Caco-2 (cell line): ENCODE measurements at places on chromosomes 16 and 17.

- DNase-seq, result no peak
Observed at GRCh38 chr16:54585094-54585997, 298.8 kb upstream of the IRX3 start.

DNA sequence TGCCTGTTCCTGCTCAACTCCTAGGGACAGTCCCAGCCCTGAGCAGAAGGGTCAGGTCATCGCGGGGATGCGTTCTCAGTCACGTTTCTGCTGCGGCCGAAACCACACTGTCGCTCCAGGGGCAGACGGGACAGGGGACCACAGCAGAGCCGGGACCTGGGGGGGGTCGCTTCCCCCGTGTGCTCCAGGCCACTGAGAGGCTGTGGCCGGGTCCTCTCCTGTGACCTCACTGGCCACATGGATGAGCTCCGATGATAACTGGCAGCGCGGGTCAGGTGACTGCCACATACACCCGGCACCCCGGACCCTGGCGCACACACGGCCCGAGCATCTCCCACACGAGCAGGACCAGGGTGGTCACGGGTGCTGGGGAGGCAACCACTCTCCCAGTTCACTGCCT lies 12.8 kb downstream of the GNPTG start:
- no peak for DNase-seq

DNA sequence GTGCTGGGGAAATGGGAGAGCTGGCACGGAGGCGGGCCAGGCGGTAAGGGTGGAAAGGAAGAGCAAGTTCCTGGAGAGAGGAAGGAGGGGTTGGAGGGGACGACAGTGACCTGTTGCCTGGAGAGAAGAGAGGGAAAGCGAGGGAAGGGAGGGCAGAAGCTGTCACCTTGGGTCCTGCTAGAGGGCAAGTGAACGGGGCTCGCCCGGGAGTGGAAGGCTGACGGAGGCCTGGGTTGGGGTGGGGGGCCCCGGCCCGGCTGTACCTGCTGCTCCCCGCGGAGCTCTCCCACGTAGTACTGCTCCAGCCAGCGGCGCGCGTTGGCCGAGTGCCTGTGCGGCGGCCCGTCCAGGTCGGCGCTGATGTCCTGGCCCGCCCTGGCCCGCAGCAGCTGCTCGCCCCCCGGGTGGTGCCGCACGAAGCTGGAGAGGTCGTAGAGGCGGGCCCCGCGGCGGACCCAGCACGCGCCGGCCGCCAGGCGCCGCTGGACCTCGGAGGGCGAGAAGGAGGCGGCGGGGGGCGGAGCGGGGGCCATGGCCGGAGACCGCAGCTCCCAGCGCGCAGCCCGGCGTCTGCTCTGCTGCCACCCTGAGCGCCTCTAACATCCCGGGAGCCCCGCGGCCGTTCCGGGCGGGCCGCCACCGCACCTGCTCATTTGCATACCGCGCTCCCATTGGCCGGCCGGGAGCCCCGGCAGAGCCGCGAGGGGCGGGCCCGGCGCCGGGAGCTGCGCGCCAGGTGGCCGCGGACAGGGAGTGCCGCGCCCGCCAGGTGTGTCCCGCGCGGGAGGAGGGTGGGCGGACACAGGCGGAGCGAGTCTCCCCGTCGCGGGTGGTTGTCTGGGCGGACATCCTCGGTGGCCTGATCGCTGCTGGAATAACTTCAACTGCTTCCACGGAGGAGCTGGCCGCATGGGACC lies at the start of gene FA2H:
TSS of gene FA2H (minus strand) at position 598 of the 917 bp plus-strand sequence. CDS start at position 533, 65 bp downstream.
- DNase-seq, result peak; percentile 100

DNA sequence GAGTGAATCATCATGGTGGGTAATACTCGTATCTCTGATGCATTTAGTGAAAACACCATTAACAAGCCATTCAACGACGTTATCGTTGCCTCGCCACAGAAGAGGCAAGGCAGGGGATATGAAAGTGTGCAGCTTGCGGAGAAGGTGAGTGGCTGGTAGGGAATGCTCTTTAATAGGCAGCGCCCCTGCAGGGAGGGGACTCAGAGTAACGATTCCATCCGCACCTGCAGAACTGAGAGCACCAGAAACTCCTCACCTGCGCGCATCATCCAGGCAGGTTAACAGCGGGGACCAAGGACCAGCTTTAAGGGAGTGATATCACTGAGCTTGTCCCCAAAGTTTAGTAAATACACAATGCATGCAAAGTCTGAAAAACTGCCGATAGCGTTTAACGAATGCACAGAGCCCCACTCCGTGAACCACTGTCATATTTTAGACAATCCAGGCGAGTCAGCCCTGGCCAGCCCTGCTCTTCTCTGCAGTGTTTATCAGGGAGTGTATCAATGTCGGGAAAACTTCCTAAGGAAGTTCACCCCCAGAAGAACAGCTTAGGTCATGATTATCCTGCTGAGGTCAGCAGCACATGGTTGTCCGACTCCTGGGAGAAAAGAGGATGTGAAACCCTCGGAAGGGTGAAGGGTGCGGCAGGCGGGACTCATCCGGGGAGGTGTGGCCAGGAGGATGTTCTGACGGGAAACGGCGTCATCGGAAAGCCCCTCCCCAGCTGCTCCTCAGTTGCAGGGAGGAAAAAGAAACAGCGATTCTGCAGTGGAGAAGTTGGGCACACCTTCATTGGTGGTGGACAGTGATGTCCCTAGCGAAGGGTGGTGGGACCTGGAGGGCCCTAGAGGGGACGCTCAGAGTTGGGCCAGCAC lies 68.5 kb upstream of the DNAH17 start:
- no peak for DNase-seq

DNA sequence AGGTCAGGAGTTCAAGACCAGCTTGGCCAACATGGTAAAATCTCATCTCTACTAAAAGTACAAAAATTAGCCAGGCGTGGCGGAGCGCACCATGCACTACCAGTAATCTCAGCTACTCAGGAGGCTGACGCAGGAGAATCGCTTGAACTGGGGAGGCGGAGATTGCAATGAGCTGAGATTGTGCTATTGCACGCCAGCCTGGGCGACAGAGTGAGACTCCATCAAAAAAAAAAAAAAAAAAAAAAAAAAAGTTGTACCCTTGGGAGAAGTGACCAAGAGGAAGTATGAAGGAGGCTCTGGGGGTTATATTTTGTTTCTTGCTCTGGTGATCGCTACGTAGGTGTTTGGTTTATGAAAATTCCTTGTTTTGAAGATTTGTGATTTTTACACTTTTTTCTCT lies 66.3 kb downstream of the LITAF start:
- DNase-seq, result no peak

- DNase-seq, result peak; percentile 49
Observed at GRCh38 chr17:27354051-27354490, 60.2 kb downstream of the WSB1 start.

DNA sequence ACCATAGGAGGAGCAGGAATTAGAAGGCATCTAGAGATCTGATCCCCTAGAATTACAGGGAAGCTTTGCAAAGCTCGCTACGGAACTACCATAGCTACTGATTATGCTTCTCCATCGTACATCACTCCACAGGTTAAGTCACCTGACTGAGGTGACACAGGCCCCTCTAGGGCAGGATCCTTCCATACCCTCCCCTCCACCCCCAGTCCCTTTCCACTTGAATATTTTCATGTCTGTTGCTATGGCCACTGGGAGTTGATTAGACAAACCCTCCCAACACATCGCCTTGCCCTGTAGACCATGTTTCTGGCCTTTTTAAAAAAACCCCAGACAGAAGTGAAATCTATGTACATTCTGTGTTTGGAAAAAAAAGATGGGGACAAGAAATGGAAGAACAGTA lies 287.1 kb downstream of the SOX9 start:
- DNase-seq, result no peak

- no peak for DNase-seq
Observed at GRCh38 chr17:56884483-56885311, 29.2 kb downstream of the TRIM25 start.

DNA sequence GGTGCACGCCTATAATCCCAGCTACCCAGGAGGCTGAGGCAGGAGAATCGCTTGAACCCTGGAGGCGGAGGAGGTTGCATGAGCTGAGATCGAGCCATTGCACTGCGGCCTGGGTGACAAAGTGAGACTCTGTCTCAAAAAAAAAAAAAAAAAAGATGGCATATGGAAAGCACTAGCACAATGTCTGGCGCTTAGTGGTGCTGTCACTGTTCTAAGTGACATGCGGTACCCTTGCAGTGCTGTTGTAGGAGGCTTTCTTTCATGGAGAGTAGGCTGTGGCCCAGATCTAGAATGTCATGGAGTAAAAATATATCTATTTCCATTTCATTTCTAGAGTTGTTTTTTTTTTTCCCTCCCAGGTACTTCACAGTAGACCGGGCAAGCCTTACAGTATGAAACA lies 14.6 kb upstream of the METTL9 start:
- no peak for DNase-seq

DNA sequence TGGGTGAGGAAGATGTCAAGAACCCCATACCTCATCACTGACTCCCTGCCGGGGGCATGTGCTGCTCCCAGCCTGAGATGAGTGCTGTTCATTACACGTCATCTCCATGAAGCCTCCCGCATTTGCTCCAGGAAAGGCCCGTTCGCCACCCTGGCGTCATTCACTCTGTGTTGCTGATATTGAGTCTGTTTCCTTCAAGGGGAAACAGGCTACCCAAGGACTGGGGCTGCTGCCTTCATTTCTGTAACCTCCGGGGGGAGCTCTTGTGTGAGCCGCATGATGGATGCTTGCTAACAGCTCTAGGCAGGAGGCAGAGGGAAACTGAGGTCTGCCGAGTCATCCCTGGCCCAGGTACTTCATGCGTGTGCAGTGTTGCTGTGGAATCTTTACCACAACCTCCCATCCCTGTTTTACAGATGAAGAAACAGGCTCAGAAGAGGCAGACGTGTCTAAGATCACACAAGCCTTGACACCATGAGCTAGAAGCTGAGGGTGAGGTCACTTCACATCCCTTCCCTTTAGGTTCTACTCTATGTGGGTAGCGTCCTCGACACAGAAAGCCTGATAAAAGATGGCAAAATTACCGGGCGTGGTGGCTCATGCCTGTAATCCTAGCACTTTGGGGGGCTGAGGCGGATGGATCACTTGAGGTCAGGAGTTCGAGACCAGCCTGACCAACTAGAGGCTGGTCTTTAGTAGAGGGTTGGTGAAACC lies 3.5 kb upstream of the ARMC5 start:
- DNase-seq, result no peak

GRCh38 chr17:10217916-10218315 lies 19.5 kb upstream of the GAS7 start:
- no peak for DNase-seq

- DNase-seq, result peak; percentile 49
Observed at GRCh38 chr16:84617041-84617790, 662 bp downstream of the COTL1 start.

GRCh38 chr16:68644715-68645493 lies at the start of gene CDH3:
Gene CDH3 (plus strand): TSS chr16:68645310. CDS start chr16:68645380, 70 bp downstream.
- DNase-seq, result peak; percentile 95

DNA sequence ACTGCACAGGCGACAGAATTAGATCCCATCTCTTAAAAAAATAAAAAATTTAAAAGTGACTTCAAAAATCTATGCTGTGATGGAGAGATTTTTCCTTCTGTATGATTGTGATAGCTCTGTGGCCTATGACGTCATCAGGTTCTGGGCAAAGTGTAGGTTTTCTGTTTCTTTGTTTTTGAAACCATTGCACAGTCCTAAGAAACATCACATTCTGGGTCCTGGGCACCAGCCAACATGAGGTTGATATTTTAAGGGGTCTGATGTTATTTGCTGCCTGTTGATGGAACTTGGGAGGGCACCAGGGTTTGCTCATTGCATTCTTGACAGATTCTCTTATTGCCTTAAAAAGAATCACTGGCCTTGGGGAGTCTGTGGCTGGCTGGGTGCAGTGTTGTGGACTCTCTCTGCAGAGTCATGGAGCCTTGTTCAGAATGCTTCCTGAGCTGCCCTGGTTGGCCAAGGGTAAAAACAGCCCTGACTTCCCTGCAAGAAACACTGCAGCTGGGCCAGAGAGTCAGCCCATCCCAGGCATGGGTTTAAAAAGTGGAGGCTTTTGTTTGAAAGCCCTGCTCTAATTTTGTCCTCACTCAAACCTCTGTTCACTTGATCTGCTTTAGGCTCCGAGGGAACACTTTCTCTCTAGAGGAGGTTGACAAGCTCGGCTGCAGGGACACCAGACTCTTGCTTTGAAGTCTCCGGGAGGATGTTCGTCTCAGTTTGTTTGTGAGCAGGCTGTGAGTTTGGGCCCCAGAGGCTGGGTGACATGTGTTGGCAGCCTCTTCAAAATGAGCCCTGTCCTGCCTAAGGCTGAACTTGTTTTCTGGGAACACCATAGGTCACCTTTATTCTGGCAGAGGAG lies 10.5 kb upstream of the CYLD start:
- no peak for DNase-seq

- DNase-seq, result no peak
Observed at GRCh38 chr17:72730077-72730476, 362.4 kb downstream of the SLC39A11 start.

DNA sequence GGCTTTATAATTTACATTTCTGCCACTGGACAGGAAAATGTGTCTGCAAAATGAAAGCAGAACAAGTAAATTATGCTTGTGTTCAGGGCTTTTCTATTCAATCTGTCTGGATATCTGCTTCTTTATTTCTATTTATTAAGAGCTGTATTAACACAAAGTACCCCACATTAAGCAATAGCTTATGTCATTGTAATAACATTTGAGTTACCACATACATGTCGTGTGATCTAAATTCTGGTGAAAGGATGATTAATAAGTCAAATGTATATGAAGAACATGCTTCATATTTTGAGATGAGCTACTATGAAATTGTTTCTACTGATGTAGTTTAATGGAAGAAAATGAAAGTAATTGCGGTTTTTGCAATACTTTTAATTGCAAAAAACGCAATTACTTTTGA lies 238.2 kb downstream of the KCNJ2 start:
- DNase-seq, result no peak

DNA sequence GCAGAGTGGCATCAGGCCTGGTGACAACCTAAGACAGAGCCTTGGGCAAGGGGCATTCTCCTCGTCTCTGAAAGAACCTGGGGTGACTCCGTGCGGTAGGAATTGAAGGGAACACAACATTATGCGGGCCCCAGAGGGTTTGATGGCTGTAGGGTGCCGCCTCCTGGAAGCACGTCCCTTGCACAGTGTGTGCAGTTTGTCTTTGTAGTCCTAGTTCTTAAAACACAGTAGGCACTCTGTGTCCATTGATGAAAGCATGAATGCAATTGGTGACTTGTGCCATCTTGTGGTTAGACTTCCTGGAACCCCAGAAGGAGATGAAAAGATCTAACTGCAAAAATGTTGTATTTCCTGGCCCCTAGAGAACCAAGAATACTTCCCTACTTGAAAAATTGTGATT lies 279.8 kb downstream of the UTP18 start:
- peak; percentile 16 for DNase-seq

- no peak for DNase-seq
Observed at GRCh38 chr16:65120461-65120830, 1.4 kb downstream of the CDH11 start.

GRCh38 chr16:69131839-69132423 lies 457 bp downstream of the CHTF8 start:
- DNase-seq, result peak; percentile 93
